Naive thymus-derived CD4-positive, alpha-beta T cell (primary cell): ENCODE measurements at places on chromosomes 12 and 14. TPM values are rescaled to one million over a fixed set of nuclear protein-coding genes. Genes with fewer than 3 reads are reported as not detected.

Gene SIX6
- total RNA-seq, result not detected

Gene OR4K5
- not detected for total RNA-seq

Gene OAS3
- 29.0 TPM for total RNA-seq

Gene RNU6-8
- total RNA-seq, result not detected in 2 replicates

Gene CHD8
- 138 TPM for total RNA-seq

Gene KRT6C
- total RNA-seq, result not detected

Gene ZBTB1
- 119 TPM for total RNA-seq

Gene ZNF84
- 27.4 TPM for total RNA-seq

Gene ERP27
- total RNA-seq, result 19.1 TPM

Gene NINJ2
- 0.84 TPM for total RNA-seq

Gene USP15
- 175 TPM for total RNA-seq

Gene LYZ
- total RNA-seq, result 48.5 TPM

Gene SLC2A14
- total RNA-seq, result 0.15 TPM

Gene HOXC11
- total RNA-seq, result not detected in 2 replicates

Gene MANSC1
- total RNA-seq, result 0.60 and 0.66 TPM in 2 replicates

Gene KRT71
- total RNA-seq, result not detected in 2 replicates

DNA sequence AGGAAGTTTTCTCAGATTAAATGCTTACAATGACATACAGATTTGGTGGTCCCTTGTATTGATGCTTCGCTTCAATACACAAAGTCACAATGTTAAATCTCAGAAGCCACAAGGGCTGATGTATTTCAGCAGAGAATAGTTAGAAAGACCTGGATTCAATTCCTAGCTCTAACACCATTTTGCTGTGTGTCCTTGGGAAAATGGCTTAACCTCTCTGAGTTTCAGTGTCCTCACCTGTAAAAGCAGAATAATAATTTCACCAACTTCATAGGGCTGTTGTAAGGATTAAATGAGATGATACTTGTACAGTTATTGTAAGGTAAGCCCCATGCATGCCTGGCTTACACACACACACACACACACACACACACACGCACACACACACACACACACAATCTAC lies 30.3 kb downstream of the P2RX7 start:
- no peaks in the 10 kb centered on the region for H3K4me1 ChIP-seq
- no peak overlapping the region for H3K27ac ChIP-seq
- no peaks in the 10 kb centered on the region for H3K27me3 ChIP-seq
- H3K4me3 ChIP-seq, result no peak overlapping the region
- no peak for DNase-seq
- H3K36me3 ChIP-seq, result no peaks in the 10 kb centered on the region

DNA sequence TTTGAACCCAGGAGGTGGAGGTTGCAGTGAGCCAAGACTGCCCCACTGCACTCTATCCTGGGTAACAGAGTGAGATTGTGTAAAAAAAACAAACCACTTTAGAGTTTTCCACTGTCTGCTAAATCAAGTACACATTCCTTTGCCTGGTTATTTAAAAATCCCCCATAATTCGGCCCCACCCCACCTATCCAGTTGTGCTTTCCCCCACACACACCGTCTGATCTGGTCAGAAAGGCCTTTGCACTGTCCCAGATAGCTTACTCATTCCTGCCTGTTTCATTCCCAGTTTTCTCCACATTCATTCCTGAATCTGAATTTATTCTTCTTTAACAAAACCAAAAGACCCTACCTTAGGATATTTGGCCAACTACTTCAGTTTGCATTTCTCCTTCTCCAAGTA lies 29.5 kb downstream of the NINJ2 start:
- H3K27ac ChIP-seq, result no peak overlapping the region
- H3K4me1 ChIP-seq, result peaks cover 2% of the 10 kb centered on the region
- no peak overlapping the region for H3K4me3 ChIP-seq
- DNase-seq, result no peak
- no peaks in the 10 kb centered on the region for H3K27me3 ChIP-seq
- no peaks in the 10 kb centered on the region for H3K36me3 ChIP-seq

DNA sequence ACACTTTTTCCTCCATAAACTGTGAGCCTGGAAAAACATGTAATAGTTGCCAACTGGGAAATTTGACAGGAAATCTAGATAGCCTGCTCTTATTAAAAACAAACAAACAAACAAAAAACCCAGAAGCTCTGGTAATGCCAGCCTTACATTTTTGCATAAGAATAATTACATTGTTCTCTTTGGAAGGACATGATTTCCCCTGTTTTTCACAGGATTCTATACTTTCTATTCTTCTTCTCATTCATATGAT lies 137.9 kb downstream of the AEBP2 start:
- no peak for DNase-seq
- H3K4me3 ChIP-seq, result no peak overlapping the region
- H3K36me3 ChIP-seq, result no peaks in the 10 kb centered on the region
- H3K27ac ChIP-seq, result no peak overlapping the region
- no peaks in the 10 kb centered on the region for H3K4me1 ChIP-seq

DNA sequence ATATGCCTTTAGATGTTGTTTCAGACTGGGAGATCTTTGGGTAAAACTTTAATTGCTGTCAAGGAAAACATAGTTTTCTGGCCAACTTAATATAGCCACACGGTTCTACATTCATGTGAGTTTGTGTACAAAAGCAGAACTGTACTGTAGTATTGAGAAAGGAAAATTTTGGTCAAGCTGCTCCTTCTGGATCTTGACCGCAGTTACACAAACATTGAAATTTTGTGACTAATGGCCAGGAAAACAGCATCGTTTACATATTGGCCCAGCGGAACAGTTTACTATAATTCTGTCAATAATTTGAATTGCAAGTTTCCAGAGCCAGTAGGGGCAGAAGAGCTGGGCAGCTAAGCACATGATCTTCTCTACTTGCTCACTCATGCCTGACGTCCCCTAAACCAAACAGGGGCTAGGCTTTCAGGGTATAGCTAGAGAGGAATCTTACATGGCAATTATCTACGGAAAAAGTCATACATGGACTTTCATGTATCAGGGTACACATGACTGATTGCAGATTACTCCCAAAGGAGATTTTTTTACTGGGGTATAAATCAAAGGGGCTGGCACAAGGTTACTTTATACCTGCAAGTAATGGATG lies 11.4 kb upstream of the ART4 start:
- no peaks in the 10 kb centered on the region for H3K36me3 ChIP-seq
- no peak overlapping the region for H3K4me3 ChIP-seq
- no peak for DNase-seq
- no peaks in the 10 kb centered on the region for H3K27me3 ChIP-seq
- no peak overlapping the region for H3K27ac ChIP-seq

- H3K36me3 ChIP-seq, result peaks cover 32% of the 10 kb centered on the region
- DNase-seq, result no peak
- no peak overlapping the region for H3K4me3 ChIP-seq
- no peak overlapping the region for H3K27ac ChIP-seq
- no peaks in the 10 kb centered on the region for H3K27me3 ChIP-seq
Measured at GRCh38 chr14:51244591-51244990, 4.5 kb downstream of the TMX1 start.

GRCh38 chr12:14408208-14408607 lies 42.7 kb downstream of the ATF7IP start:
- peak; percentile 23 for DNase-seq
- H3K4me1 ChIP-seq, result peaks cover 67% of the 10 kb centered on the region
- peaks cover 3% of the 10 kb centered on the region for H3K36me3 ChIP-seq
- H3K4me3 ChIP-seq, result no peak overlapping the region
- no peak overlapping the region for H3K27ac ChIP-seq

GRCh38 chr14:80545935-80546854 lies 334.9 kb upstream of the DIO2 start:
- H3K27ac ChIP-seq, result no peak overlapping the region
- no peaks in the 10 kb centered on the region for H3K4me1 ChIP-seq
- no peaks in the 10 kb centered on the region for H3K36me3 ChIP-seq
- DNase-seq, result no peak
- H3K4me3 ChIP-seq, result no peak overlapping the region

- H3K27me3 ChIP-seq, result no peaks in the 10 kb centered on the region
- no peak overlapping the region for H3K27ac ChIP-seq
- no peaks in the 10 kb centered on the region for H3K4me1 ChIP-seq
- H3K4me3 ChIP-seq, result no peak overlapping the region
Measured at GRCh38 chr14:69979882-69980281, 100.7 kb downstream of the SMOC1 start.

DNA sequence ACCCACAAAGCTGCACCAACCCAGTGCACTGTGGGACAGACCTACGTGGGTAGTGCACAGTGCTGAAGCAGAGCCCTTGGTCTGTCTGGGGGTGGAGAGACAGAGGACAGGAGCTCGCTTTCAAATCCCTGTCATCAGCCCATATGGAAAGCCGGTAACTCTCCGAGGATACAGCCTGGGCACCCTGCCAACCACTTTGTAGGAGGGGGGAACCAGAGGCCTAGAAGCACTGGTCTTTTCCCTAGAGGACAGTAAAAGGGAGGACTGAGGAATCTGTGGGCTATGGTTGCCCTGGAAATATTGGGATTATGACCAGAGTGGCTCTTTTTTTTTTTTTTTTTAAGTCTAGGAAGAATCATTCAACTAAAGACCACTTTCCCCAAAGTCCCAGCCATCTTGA lies 74.3 kb downstream of the MAP3K9 start:
- no peaks in the 10 kb centered on the region for H3K36me3 ChIP-seq
- H3K27me3 ChIP-seq, result no peaks in the 10 kb centered on the region
- no peak overlapping the region for H3K27ac ChIP-seq
- H3K4me3 ChIP-seq, result no peak overlapping the region

GRCh38 chr14:98219638-98220037 lies 1052.4 kb downstream of the BCL11B start:
- no peaks in the 10 kb centered on the region for H3K27me3 ChIP-seq
- no peak for DNase-seq
- peaks cover 32% of the 10 kb centered on the region for H3K4me1 ChIP-seq
- no peak overlapping the region for H3K27ac ChIP-seq

- peaks cover 11% of the 10 kb centered on the region for H3K4me1 ChIP-seq
- no peaks in the 10 kb centered on the region for H3K36me3 ChIP-seq
- DNase-seq, result no peak
- no peak overlapping the region for H3K27ac ChIP-seq
- no peak overlapping the region for H3K4me3 ChIP-seq
Measured at GRCh38 chr12:53736592-53736991, 9.3 kb upstream of the CALCOCO1 start.

- no peaks in the 10 kb centered on the region for H3K27me3 ChIP-seq
- peaks cover 96% of the 10 kb centered on the region for H3K4me1 ChIP-seq
- H3K27ac ChIP-seq, result peak overlapping the region; percentile 90
- peak overlapping the region; percentile 53 for H3K4me3 ChIP-seq
- no peak for DNase-seq
Measured at GRCh38 chr14:22545842-22546721, 42.9 kb downstream of the DAD1 start.

DNA sequence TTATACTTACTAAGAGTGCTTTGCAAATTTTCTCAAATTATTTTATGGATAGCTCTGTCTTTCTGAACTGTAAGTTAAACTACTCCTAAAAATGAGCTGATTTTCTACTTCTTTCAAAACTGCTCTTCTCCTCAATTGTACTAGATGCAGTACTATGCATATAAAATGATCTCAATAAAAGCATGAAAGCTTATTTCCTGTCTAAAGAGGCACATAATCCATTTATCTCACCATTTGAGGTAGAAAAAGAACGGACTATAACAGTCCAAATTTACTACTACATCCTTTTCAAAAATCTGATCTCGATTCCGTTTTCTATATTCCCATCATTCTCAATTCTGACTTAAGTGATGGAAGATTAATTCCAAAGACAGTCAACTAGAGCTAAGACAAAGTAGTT lies 14.4 kb downstream of the SLIRP start:
- peaks cover 93% of the 10 kb centered on the region for H3K36me3 ChIP-seq
- no peaks in the 10 kb centered on the region for H3K4me1 ChIP-seq
- H3K27ac ChIP-seq, result no peak overlapping the region
- H3K4me3 ChIP-seq, result no peak overlapping the region
- no peaks in the 10 kb centered on the region for H3K27me3 ChIP-seq

DNA sequence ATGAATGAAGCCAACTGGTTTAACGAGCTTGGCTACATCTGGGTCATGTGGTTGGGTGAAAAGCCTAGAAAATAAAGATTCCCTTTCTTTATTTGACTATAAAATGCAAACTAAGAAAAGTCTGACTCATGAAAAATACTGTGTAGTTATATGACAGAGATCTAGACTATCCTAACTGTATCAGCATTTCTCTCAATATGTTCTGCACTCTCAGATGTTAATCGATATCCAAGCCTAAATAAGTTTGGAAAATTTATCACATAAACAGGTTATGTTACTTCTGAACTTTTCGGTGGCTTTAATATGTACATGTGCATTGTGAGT lies 133.1 kb downstream of the DAAM1 start:
- H3K4me1 ChIP-seq, result no peaks in the 10 kb centered on the region
- DNase-seq, result no peak
- H3K4me3 ChIP-seq, result no peak overlapping the region
- H3K27ac ChIP-seq, result no peak overlapping the region
- no peaks in the 10 kb centered on the region for H3K27me3 ChIP-seq

GRCh38 chr14:68894123-68894522 lies 85.0 kb downstream of the ACTN1 start:
- H3K27ac ChIP-seq, result no peak overlapping the region
- peaks cover 29% of the 10 kb centered on the region for H3K36me3 ChIP-seq
- H3K4me1 ChIP-seq, result no peaks in the 10 kb centered on the region
- H3K27me3 ChIP-seq, result no peaks in the 10 kb centered on the region

- no peaks in the 10 kb centered on the region for H3K4me1 ChIP-seq
- H3K4me3 ChIP-seq, result no peak overlapping the region
- DNase-seq, result no peak
- H3K27me3 ChIP-seq, result no peaks in the 10 kb centered on the region
Measured at GRCh38 chr12:21745258-21745657, 29.2 kb downstream of the KCNJ8 start.

DNA sequence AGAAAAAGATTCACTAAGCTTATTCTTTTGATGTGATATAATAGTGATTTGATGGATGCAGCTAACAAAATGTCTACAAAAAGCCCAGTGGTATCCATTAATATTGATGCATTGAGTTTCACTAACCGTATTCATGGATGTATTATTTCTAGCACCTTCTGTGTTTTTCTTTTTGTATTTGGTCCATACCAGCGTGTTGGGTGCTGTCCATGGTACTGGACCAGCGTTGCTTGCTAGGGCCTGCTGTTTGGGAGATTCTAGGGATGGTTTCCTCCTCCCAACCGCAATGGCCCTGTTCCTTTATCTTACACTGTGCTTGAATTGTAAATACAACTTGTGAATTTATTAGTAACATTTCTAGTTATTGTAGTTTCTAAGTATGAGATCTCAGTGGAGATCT lies 31.7 kb downstream of the ANO4 start:
- no peaks in the 10 kb centered on the region for H3K4me1 ChIP-seq
- no peaks in the 10 kb centered on the region for H3K36me3 ChIP-seq
- H3K27ac ChIP-seq, result no peak overlapping the region
- no peak overlapping the region for H3K4me3 ChIP-seq
- DNase-seq, result no peak
